Calu3 (cell line): ENCODE measurements at places on chromosomes 2 and 18.

DNA sequence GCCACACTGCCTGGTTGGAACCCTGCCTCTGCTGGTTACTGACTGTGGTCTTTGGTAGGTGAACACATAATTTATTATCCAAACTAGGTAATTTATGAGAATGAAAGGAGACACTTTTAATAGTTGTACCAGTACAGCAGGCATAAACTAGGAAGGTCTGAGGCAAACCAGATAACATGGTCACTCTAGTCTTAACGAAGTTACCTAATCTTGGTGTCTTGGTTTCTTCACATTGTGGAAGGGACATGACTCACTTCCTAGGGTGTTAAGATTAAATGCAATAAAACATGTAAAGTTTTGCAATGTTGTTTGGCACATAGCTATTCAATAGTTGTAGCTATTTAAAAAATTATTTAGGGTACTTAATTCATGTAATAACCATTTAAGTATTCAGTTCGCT, 23.3 kb downstream of the SPTBN1 start:
- no peak for DNase-seq

- no peak for DNase-seq
Measured at GRCh38 chr2:232502511-232502910, 14.9 kb upstream of the ECEL1 start.

- no peak for DNase-seq
Measured at GRCh38 chr2:169119851-169120250, 50.5 kb downstream of the DHRS9 start.

DNA sequence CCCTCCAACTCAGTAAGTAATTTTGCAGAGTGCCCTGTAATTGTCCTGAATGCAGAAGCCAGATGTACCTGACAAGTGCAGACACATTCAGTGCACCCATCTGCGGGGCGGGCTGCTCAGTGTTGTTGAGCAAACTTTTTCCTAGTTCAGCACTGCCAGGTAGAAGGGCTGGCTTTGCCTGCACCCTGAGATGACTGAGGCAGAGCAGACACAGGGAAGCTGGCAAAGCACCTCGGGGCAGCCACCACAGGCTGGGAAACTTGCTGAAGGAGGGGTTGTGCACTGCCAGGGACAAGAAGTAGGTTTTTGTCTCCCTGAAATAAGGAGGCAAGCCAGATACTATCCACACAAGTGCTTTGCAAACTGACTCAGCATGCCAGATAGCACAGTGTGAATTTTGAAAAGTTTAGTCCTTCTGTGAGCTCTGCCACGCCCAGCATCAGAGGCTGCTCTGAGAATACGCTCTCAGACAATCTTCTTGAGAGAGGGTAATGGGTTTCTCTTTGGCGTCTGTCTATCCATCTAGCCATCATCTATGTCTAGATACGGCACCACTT, 62.3 kb downstream of the SOWAHC start:
- DNase-seq = no peak

DNA sequence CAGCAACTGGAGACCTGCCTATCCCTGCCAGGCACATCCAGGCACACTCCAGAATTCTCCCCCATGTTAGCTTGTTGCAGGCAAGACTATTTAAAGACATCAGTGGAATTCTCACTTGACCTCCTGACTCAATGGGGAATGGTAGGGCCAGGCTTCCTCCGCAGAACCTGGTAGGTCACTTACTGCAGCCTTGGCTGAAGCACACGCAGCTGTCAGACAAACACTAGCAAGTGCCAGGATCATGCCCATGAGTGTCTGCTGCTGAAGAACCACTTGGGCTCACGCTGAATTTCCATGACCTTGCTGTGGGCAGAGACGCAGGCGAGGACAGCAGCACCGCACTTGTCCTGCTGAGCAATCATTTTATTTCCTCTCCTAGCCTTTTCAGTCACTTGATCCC, 3.2 kb downstream of the LRRC30 start:
- DNase-seq = no peak

DNA sequence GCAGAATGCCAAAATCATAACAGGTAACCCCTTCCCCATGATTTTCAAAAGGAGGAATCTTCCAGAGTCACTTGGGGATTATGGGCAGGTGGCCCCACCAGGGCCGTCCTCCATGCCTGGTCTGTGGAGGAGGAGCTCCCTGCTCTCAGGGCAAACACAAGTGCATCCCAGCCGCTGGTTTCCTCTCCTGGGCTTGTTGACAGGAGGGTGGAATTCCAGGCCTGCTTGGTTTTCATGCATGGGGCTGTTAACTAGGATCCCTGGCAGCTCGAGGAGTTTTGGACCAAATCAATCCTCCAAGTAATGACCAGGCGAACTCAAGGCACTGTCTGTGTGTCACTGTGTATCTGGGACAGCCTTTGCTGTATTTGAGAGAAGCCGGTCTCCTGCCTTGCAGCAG, 45.3 kb downstream of the FOSL2 start:
- DNase-seq = no peak

DNA sequence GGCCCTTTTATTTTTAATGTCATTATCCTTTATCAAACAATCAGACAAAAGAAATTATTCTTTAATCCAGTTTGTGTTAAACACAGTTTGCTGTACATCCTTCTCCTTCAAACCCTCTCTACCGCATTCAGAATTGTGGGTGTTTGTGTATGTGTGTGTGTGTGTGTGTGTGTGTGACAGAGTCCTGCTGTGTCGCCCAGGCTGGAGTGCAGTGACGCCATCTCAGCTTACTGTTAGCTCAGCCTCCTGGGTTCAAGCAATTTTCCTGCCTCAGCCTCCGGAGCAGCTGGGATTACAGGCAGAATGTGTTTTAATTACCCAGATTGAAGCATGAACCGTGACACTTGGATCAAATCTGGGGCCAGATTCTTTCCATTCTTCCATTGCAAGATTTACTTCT, 723.7 kb downstream of the DCDC2C start:
- DNase-seq = no peak

GRCh38 chr2:232234922-232235615, 143.5 kb upstream of the ALPP start:
- no peak for DNase-seq
